OCI-LY7 (cell line): ENCODE measurements at places on chromosomes 4 and X.

- DNase-seq: peak; percentile 70
These were observed 1.1 kb downstream of the ZCCHC18 start for GRCh38 chrX:104113222-104113965.

DNA sequence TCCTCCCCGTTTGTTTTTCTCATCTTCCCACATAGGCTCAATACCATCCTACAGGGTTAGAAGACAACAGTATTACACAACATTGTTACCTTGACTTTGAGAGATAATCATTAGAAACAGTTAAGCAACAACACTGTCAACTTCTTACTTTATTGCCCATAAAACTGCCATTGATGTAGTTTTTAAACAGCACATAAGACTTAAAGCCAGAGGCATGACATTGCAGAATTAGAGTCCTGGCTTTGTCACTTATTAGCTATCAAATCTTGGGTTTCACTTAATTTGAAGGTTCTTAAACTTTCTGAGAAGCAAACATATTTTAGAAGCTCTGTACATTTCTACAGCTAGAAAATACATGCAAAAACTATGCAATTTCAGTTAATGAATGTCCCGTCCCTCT lies 41.8 kb downstream of the EIF4E start:
- no peak for DNase-seq

GRCh38 chr4:24273136-24273535 lies 311.2 kb downstream of the DHX15 start:
- no peak for DNase-seq

- DNase-seq: no peak
These were observed 2.7 kb upstream of the PDGFC start for GRCh38 chr4:156974264-156974663.

DNA sequence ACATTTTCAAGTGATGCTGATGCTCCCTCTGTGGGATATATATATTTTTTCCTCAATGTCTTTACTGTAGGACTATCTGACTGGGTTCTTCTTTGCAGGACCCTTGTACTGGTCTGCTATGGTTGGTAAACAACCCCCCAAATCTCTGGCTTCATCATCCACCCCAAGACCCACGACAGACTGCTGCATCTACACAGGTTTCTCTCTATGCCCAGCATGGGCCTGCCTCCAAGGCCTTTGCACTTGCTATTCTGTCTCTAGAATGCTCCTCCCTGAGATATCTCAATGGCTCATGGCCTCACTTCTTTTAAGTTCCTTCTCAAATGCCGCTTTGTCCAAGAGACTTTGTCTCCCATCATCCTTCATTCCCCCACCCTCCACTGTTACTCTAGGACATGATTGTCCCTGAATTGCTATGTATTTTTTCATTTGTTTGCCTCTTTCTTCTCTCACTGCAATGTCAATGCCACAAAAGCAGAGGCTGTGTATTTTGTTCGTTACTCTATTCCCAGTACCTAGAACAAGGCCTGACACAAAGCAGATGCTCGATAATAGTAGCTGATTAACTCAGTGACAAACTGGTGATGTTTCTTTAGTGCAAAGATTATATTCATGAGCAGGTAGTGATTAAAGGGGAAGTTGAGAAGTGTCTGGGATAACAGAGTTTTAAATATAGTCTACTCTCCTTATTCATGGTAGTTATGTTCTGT lies 6.6 kb downstream of the EVC start:
- DNase-seq: no peak

DNA sequence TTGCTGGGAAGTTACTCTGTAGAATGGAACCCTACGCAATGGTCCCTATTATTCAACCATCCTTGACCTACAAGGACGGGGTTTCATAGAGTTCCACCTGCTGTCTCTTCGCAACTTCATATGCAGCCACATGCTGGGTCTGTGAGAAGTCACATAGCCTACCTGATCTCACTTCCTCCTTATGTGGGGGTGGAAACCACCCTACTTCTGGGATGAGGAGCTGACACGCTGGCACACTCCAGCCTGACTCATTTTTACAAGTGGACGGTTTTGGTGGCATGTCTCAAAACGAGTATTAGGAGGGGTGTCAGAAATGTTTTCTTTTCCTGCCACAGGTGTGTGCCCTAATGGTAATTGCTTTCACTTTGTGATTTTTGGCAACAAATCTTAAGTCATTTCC lies 36.8 kb upstream of the ARSD start:
- DNase-seq: no peak

DNA sequence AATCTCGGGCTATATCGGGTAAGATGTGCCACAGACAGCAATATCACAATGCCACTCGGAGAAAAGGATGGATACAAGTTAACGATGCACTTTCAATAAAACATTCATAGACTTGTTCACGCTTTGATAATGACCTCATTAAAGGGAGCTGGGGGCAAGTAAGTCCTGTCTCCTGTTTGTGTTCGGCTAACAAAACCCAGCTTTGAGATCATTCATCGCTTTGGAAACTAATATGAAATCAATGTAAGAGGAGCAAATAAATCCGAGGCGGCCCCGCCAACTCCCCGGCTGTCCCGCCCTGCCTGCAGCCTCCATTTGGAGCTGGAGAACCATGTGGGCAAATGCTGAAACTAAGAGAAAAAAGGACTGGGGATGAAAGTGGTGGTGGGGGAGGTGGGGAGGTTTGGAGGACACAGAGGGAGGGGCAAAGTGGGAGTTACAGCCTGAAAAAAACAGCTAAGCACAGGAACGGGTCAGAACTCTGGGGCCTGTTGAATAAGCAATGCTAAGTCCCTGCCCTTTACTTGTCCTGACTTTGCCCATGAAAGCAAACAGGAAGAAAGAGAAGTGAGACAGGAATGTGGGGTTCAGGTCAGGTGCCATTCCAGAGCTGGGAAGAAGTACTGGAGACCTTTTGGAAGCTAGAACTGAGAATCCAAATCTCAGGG lies 3.5 kb upstream of the GSX2 start:
- no peak for DNase-seq

GRCh38 chr4:29423836-29424721 lies 1296.1 kb upstream of the PCDH7 start:
- no peak for DNase-seq

DNA sequence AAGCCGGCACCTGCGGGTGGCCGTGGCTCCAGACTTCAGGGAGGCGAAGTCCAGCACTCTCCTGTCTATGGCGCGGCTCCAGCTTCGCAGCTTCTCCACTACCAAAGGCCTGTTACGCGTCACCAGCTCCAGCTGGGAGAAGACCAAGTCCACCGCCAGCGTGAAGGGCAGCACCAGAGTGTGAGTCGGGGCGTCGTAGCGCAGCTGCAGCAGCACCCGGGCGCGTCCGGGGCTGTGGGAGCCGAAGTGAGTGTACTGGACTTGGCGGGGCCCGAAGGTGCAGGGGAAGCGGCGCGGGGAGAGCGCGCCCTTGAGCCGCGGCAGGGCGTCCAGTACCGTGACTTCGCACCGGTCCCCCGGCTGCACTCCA lies 444 bp downstream of the FREM3 start:
- no peak for DNase-seq

DNA sequence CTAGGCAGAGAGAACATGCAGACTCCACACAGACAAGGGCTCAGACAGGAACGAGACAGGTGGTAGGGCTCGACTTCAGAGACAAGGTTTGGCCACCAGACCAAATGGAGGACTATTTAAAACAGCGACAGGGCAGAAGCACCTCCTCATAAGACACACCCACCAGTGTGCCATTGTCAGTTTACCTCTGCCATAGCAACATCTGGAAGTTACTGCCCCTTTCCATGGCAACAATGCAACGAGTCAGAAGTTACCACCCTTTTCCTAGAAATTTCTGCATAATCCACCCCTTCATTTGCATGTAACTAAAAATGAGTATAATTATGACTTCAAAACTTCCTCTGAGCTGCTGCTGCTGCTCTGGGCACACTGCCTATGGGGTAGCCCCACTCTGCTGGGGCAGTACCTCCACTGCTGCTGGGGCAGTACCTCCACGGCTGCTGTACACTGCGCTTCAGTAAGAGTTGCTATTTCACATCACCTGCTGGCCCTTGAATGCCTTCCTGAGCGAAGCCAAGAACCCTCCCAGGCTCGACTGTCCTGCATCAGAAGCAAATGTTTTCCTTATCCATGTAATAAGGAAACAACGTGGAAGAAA lies 2222.3 kb upstream of the AGA start:
- DNase-seq: no peak

DNA sequence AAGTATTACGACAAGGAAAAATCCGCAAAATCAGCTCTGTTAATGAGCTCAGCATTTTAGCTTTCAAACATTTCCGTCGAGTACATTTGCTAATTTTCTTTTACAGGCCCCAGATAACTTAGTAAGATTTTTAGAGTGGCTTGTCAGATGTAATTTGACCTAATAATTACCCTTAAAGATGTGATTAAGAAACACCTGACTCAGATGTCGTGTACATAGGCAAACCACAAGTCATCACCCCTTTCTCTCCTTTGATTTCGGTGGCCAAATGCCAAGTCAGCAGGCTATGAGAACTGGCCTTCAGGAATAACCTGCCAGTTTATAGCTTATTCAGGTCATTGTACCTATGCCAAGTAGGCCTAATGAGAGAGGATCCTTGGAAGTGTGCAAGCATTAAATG lies 369.6 kb downstream of the PCDH7 start:
- DNase-seq: no peak

DNA sequence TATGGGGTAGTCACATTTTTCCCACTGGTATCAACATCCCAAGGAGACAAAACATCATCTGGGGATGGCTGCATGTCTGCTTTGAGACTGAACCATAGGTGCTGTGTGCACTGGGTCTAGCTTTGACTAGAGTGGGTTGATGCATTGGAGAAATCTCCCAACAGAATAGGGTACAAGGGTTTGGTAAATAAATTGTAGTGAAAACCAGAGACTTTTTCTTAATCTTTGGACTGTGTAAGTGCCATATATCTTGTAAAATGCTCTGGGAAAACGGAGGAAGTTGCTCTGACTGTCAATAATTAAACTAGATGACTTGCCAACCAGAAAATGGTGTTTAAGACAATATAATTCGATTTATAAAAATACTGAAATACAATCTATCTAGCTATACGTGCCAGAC lies 1064.0 kb upstream of the SLIT2 start:
- DNase-seq: no peak

GRCh38 chr4:85836588-85837438 lies 361.9 kb downstream of the ARHGAP24 start:
- DNase-seq: no peak

DNA sequence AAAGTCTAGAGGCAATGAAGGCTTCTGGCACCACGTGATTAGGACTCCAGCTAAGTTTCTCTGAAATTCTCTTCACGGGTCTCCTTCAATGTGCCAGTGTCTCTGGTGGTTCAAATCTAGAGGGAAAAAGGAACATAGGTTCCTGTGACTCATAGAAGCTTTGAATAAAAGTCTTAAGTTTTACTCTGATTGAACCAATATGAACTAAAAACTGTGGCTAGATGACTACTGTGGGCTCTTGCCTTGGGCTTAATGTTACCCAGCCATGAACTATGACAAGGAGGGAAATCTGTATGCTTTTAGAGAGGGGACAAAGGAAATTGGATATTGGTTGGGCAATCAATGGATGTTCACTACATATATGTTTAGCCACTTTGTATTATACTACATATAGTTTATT lies 49.9 kb upstream of the TEX13D start:
- no peak for DNase-seq

DNA sequence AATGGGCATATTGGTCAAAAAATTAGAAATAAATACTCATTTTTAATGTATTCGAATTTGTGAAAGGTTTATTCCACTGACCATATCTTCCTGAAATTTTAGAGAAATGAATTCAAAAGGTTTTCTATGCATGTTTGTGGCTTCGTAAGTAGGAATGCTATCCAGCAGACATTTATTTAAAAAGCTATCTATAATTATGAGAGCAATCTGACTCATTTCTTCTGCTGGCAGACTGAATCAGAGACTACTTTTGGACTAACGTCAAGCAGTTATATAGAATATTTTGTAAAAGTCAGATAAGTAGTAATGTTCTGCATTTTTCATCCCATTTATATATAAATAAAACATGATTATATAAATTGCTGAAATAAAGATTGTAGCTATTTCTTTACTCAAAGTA lies 125.0 kb downstream of the SPCS3 start:
- no peak for DNase-seq

DNA sequence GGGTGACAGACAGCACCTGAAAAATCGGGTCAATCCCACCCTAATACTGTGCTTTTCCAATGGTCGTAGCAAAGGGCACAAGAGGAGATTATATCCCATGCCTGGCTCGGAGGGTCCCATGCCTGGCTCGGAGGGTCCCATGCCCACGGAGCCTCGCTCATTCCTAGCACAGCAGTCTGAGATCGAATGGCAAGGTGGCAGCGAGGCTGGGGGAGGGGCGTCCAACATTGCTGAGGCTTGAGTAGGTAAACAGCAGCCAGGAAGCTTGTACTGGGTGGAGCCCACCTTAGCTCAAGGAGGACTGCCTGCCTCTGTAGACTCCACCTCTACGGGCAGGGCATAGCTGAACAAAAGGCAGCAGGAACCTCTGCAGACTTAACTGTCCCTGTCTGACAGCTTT lies 365.1 kb downstream of the STPG2 start:
- DNase-seq: no peak

DNA sequence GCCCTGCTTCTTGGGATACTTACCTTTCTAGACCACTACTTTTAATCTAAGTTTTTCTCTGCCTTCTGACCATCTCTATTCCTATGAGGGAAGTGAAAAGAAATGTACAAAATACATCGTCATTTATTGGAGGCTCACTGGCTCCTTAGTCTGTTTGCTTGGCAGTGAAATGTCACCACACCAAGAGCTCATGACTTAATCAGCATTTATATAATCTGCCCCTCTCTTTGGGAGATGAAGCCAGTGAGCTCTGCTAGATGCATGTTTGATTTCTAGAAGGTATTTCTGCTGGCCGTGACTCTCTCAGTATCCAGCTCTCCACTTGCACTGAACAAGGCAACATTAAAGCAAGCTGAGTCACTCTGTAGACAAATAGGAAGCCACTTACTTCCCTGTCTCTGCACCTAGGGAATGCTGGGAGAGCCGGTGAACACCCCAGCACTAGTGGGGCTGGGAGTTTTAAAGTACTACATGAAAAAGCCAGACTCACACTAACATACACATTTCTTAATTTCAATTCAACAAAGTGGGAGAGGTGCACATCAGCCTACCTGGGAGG lies 79.1 kb downstream of the MID1IP1 start:
- peak; percentile 29 for DNase-seq
